ENCODE measurements at places on chromosomes 3 and 15.

- DNase-seq = no peak
Observed at GRCh38 chr3:196849180-196849741, 18.5 kb upstream of the SENP5 start.

- DNase-seq = no peak
Observed at GRCh38 chr3:63349583-63350573, 71.8 kb downstream of the SYNPR start.

GRCh38 chr3:36907911-36908646 lies 36.8 kb downstream of the TRANK1 start:
- no peak for DNase-seq

DNA sequence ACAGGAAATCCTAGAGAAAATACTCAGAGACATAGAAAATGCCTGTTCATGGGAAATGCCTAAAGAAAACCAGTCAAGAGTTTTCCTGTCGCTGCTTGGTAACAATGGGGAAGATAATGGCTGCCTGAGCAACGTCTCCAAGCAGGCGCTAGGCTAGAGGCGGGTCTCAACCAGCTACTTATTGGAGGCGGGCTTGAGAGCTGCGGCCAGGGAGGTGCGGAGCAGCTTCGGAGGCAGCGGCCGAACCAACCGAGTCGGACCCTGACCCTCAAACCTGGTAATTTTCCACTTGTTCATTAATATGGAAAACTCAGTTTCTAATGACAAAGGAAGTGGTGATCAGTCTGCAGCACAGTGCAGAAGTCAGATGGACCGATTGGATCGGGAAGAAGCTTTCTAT lies 173.1 kb downstream of the DTWD1 start:
- no peak for DNase-seq

GRCh38 chr3:55242921-55243320 lies 244.2 kb downstream of the WNT5A start:
- no peak for DNase-seq

GRCh38 chr3:114377426-114377825 lies 83.6 kb downstream of the TIGIT start:
- DNase-seq = no peak

DNA sequence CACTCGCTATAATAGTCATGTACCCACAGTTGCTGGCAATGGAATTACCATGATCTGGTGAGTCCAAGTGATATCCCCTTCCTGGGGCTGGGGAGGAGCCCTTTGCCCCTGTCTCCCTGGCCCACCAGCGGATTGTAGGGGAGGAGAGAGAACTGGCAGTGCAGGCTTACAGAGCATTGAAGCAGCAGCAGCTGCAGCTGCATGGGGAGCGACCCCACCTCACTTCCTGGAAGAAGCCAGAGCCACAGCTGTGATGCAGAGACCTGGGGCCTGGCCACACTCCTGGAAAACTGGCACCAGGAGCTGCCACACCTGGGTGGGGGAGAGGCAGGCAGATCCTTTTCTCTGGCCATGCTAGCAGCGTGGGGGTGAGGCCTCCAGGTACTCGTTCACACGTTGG lies 300.1 kb upstream of the PROK2 start:
- DNase-seq = no peak

DNA sequence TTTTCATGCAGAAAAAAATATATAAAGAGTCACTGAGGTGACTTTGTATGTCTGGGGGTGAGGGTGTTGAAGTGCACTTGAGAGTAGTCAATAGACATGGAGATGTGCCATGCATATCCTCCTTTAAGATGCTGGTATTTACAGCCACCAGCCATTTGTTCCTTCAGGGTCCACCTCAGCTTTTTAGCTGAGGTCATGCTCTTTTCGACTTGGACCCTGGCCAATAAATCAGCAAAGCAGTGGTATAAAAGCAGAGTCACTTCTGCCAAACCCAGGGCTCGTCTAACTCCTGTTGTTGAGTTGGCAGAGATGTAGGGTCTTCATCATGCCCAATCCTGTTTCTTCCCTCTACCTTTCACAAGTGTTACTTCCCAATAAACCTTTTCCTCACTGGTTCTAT lies 75.1 kb upstream of the OSTN start:
- DNase-seq = no peak

- DNase-seq = no peak
Observed at GRCh38 chr3:171375666-171376595, 84.3 kb downstream of the TNIK start.

GRCh38 chr3:54949491-54950044 lies 21.7 kb upstream of the LRTM1 start:
- no peak for DNase-seq

GRCh38 chr3:182212479-182213076 lies 500.9 kb downstream of the SOX2 start:
- DNase-seq = peak; percentile 4

DNA sequence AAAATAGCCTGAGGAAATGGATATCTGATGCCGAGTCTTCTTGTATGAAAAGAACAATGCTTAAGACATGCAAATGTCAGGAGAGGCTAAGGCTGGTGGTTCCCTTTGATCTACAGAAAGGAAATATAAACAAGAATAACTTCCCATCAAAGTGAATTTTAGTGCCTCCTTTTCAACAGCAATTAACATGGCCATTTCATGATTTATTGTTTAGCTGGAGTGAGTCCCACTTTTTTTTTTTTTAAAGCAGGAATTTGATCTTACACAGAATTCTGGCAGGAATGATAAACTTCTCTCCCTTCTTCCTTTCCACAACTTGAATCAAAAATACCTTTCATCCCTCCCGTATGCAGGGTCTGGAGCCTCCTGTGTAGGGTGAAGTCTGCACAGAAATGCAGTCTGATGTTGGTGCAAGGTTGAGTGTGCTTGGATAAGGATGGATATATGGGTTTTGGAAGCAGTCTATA lies 287.0 kb downstream of the MEX3B start:
- DNase-seq = no peak

- DNase-seq = no peak
Observed at GRCh38 chr15:84625123-84625522, 24.3 kb downstream of the ZSCAN2 start.

DNA sequence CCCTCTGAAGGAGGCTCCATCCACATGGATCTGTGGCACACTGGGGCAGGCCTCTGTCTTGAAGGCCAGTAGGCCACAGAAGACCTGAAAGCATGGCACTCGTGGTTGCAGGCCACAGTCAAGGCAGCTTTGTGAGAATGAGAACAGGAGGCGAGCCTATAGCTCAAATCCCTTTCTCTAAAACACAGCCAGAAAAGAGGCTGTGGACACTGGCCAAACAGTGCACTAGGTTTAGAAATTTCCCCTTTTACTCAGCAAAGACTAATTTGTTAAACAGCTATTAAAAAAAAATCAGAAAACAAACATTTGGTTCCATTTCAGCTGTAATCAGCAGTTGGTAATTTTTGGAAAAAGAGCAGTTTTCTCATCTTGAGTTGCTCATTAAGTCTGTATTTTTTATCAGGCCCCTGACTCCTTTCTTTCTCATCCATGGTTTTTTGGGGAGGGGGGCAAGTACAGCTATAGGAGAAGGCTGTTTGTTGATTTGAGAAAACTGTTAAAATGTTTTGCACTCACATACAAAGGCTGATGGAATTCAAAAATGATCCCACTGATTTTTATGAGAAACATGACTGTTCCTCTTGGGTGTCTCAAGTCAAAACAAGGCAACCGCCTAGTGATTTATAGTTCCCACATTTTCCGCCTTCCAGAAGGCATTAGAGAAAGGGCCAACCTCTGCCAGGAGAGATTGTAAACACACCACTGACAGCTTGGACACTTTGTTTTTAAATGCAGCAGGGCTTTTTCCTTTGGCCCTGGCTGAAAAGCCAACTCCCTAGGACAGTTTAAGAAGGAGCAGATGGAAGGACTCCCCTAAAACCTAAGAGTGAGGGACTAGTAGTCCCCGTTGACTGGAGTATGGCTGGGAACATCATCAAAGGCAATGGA lies 28.1 kb downstream of the PARP16 start:
- DNase-seq = no peak

- DNase-seq = no peak
Observed at GRCh38 chr15:25673972-25674371, 189.2 kb downstream of the ATP10A start.

GRCh38 chr3:138441742-138442141 lies 7.3 kb downstream of the ESYT3 start:
- DNase-seq = no peak

DNA sequence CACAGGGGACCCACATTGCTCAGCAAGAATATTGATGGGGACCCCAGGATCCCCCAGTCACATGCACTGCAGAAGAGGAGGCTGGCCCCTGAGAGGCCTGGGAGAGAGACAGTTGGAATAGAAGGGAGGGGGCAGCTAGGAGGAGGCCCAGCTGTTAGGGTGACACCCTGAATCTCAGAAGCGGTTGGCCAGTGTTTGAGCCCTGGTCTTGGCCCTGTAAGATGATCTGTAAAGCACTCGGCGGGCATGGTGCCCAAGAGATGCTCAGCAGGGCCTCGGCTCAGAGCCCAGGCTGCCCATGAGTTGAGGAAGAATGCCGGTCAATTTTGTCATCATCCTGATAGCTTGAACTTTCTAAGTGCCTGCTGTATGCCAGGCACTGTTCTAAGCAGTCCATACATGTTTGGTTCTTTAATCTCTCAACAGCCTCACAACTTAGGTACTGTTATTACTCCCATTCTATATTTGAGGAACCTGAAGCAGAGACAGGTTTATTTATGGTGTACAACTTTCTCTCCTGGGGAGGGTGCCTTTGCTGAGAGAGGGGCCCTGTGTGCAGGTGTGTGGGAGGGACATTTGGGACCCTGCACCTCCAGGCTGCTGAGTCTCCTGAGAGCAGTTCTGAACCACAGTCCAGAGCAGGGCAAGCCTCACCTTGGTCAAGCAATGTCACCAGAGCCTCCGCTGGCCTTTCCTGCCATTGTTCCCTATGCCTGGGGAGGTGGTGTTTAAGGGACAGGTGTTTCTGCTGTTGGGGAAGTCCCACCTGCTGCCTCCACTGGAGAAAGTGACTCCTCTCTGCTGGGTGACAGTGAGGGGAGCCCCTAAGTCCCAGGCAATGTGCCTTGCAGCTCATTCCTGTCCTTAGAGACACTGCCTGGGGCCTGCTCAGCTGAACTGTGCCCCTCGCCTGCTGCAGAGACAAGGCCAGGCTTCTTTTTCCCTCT lies 26.0 kb downstream of the SLC6A6 start:
- DNase-seq = no peak

- DNase-seq = no peak
Observed at GRCh38 chr3:87798567-87798947, 260.2 kb downstream of the CGGBP1 start.

- no peak for DNase-seq
Observed at GRCh38 chr3:46406443-46406787, 451 bp downstream of the CCR5AS start.

GRCh38 chr3:72143322-72143721 lies 358.4 kb upstream of the PROK2 start:
- no peak for DNase-seq

- DNase-seq = no peak
Observed at GRCh38 chr3:32181365-32181764, 57.1 kb upstream of the CMTM8 start.

- DNase-seq = no peak
Observed at GRCh38 chr3:114411811-114412803, 118.3 kb downstream of the TIGIT start.

DNA sequence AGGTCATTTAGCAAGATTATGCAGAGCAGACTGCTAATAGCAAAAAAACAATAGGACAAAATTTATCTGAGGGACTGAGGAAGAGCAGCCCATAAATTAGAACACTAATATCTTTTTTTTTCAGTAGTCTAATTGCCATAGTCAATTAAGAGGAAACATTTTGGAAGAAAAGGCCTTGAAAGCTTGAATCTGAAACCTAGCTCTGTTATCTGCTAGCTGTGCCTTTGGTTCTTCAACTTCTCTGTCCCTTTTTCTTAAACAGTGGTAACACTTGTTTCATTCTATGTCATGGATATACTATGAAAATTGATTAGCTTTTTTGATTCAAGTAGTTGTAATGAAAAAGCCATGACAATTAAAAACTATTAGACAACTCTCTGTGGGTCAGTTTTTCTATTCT lies 1.7 kb downstream of the ATR start:
- no peak for DNase-seq

- DNase-seq = no peak
Observed at GRCh38 chr3:83946049-83946448, 1012.7 kb upstream of the CADM2 start.

DNA sequence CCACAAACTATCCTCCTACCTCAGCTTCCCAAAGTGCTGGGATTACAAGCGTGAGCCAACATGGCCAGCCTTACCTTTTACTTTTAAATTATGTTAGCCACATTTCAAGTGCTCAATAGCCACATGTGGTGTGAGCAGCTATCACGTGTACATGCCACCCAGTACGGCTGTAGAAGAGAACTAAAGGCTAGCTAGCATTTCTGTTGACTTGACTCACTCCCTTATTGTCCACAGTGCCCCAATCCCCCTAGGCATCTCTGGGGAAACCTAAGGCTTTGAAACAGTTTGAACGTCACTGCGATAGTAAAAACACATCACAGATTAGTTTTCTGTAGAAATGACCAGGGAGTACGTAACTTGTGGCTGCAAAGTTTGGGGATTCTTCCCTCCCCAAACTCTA lies 12.0 kb downstream of the C15orf40 start:
- no peak for DNase-seq

GRCh38 chr3:82048711-82049110 lies 287.3 kb upstream of the GBE1 start:
- no peak for DNase-seq

- DNase-seq = no peak
Observed at GRCh38 chr15:49410641-49411040, 12.4 kb upstream of the FGF7 start.
